RPMI7951 (cell line): ENCODE measurements at places on chromosomes 1 and 21.

DNA sequence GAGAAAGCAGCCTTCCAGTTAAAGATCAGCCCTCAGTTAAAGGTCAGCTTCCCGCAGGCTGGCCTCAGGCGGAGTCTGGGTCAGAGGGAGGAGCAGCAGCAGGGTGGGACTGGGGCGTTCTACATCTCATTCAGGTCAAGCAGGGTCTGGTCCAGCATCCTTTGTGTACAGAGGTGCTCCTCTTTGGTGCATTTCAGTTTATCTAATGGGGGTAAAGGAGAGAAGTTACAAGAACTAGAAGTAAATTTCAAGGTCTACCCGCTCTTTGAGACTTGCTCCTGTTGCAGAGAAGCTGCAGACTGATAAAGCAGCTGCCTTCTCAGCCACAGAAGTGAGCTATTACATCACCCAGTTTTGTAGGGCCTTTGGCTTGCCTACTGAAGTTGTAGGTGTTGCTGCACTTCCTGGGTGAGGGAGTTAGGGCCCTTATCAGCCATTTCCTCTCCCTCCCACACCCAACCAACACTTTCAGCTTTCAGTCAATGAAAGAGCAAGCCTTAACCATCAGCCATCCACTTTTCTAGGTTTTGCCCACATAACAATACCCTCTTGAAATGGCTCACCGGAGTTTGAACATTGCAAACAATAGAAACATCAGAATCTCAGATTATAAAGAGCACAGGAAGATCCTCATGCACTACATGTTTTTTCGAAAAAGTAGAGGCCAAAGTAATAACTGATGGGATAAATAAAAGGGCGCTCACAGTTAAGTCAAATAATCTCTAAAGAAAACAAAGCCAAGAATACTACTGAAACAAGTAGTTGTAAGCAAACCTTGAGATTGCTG lies 2.8 kb upstream of the NUP210L start:
- DNase-seq = no peak

- no peak for DNase-seq
These were observed 1.7 kb downstream of the PLEKHM2 start for GRCh38 chr1:15685820-15686219.

DNA sequence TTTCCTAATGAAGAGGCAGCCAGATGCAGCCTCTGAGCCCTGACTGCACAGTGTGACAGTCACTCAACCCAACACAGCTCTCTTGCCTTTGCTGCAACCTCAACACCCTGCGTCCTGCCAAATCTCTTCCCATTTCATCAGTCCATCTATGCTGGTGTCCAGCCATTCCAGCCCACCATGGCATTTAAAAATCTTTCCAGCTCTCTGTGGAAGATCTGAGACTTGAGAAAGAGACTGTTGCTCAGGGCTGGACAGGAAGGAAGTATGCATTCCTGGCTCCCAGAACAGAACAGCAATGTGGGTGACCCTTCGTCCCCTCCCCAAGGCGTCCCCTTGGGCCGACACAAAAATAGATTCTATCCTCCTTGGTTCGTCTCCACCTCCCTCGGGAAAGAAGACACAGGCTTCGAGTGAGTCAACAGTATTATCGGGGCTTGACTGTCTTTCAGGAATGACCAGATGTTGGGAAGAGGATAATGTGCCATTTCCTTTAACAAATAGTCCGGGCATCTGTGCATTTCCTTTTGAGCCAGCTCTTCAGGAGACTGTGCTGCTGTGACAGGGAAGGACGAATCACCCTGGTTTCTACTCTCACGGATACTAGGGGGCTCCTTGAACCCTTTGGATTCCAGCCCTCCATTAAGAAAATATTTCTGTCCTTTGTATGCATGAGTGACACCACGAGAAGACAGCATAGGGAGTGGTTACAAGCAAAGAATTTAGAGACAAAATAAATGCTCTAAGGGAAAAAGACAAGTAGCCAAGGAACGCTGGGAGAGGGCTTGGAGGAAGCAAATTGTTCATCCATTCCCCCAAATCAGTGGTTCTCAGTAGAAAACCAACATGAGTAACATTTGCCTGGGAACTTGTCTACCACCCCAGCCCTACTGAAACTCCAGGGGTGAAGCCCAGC lies 111.4 kb upstream of the CDC42BPA start:
- DNase-seq = peak; percentile 90

- peak; percentile 26 for DNase-seq
These were observed 16.8 kb upstream of the DLGAP3 start for GRCh38 chr1:34946211-34946610.

DNA sequence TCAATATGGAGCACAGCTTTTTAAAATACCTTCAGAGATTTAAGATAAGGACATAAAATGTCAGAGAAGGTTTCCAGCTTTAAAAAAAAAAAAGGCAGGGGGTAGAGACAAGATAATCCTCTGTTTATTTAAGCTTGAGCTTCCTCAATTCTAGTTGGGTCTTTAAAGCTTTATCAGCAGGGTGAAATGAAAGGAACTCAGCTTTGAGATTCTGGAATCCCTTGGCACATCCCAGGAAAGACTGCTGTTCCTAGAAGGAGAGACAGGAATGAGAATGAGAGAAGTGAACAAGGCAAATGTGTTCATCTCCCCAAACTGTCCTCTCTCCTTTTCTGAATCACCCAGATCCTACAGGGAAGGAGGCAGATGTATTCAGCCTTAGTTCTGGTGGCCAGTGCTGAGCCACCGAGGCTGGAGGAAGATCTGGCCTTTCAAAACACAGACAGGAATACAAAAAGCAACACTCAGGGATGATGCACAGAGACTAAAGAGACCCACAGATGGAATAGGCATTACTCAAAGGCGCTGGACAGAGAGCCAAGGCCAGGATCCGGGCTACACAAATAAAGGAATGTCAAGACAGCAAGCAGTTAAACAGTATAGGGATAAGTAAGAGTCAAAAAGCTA lies 385.8 kb upstream of the DUSP10 start:
- no peak for DNase-seq

- DNase-seq = no peak
These were observed 16.3 kb downstream of the L1TD1 start for GRCh38 chr1:62210960-62211359.

DNA sequence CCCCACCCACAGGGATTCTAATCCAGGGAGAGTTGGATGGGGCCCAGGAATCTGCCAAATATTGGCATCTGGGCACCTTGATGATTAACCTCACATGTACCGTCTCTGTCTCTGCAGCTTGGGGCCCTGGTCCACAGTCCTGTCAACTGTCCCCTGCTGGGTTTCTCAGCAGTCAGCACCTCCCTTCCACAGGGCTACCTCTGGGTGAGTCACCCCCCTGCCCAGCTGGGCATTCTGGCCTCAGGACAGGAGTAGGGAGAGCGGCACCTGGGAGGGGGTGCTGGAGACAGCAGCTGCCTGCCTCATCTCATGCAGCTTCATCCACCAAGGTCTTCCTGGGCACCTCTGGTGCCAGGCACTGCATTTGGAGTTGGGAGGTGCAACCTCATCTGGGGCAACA lies 100.6 kb upstream of the ACTL8 start:
- peak; percentile 18 for DNase-seq

DNA sequence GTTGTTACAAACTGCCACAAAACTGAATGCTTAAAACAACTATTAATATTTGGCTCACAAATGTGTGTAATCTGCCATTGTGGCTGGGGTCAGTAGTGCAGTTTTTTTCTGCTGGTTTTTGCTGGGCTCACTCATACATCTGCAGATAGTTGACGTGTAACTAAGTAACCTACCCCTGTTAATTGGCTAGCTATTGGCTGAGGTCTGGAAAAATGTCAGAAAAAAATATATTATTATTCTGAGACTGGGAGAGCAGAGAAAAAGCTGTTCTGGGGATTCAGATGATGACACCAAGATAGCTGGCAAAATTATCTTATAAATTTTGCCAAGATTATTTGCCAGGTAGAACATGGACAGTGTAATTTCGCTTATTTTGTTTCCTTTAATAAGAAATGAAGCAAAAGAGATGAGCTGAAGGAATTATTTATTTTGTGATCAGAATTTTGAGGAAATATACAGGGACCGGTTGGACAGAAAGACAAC lies 616.1 kb upstream of the ADAMTS5 start:
- peak; percentile 13 for DNase-seq

DNA sequence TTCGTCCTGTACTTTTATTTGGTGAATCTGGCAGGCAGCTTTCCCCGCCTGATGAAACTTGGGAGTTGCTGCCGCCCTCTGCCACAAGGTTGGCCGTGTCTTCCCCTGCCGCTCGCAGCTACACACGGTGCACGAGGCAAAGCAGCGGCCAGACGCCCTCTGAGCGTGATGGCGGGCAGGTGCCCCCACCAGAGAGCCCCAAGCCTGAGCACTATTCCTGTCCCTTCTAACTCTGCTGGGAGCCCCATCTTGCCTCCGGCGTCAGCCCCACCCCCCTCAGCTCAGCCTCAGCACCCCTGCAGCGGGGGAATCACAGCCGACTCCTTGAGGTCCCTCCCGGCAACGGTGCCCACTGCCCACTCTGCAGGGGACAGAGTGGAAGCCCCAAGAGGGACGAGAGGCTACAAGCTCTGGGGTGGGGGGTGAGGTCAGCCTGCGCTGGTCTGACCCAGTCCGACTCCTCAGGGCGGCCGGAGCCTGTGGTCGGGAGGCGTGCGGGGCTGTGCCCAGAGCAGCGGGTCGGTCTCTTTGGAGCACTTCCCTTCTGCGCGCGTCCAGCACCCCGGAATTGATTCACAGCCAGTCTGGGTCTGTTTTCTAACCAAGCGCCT lies 41.3 kb downstream of the RIPK4 start:
- DNase-seq = no peak

GRCh38 chr1:9008236-9008635 lies 18.0 kb downstream of the SLC2A7 start:
- no peak for DNase-seq

GRCh38 chr1:54340878-54341277 lies 65.3 kb downstream of the SSBP3 start:
- no peak for DNase-seq

DNA sequence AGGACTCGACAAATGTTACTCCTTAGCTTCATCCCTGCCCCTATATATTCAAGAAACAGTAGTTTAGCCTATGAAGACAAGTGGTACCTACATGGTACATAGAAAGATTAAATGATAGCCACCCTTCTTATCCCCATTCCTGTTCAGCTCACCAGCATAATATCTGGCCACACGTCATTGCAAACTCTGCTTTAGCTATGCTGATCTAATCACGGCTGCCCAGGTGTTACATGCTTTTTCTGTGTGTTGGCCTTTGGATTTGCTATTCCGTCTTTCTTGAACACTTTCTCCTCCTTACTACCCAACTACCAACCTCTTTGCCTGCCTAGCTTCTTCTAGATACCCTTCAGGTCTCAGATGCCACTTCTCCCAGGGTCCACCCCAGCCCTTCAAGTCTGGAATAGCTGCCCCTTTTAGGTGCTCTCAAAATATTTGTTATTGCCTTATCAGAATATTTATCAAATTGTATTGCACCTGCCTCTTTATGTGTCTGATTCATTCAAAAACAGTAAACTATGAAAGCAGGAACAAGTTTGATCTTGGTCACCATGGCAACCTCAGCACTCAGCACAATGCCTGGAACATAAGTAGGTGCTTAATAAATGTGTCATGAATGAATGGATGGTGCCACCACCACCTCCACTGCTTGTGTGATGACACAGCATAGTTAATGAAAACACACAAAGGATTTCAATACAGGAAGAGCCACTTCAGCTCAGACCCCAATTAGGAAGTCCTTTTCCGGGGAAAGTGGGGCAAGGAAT lies 11.4 kb upstream of the DNASE2B start:
- DNase-seq = no peak

GRCh38 chr1:31773861-31774260 lies 9.7 kb upstream of the ADGRB2 start:
- no peak for DNase-seq

- DNase-seq = no peak
These were observed 185.1 kb downstream of the FOXD2 start for GRCh38 chr1:47622776-47623556.

- peak; percentile 39 for DNase-seq
These were observed 36.1 kb downstream of the DNTTIP2 start for GRCh38 chr1:93842750-93843500.

GRCh38 chr1:167423684-167424619 lies 94.4 kb downstream of the CD247 start:
- no peak for DNase-seq

- no peak for DNase-seq
These were observed 183.1 kb upstream of the KAZN start for GRCh38 chr1:14415396-14415795.

GRCh38 chr1:87956072-87956471 lies 627.4 kb downstream of the LMO4 start:
- peak; percentile 95 for DNase-seq

DNA sequence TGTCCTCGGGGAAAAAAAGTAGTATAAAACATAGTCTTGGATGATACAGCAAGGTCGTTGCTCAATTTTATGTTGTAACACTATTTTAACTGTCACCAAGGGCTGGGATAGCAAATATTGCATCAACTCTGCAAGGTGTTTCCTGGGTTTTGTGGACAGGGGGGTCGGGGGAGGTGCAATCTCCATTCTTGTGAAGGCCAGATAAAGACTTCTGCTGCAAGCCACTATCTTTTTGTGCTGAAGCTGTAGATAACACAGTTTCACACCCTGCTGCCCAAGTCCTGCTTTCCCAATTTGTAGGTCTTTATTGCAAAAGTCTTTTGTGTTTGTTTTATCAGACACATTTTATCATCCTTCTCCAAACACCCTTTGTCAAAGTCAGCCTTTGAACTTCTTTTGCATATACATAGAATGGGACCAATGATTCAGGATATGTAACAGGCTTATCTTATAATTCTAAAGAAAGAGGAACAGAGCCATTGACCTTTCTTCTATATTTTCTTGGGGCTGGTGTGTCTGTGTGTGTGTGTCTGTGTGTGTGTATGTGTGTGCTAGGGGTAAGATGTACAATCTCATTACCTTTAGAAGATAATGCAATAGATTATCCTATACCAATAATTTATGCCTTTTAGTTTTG lies 140.6 kb downstream of the RUNX1 start:
- DNase-seq = no peak

DNA sequence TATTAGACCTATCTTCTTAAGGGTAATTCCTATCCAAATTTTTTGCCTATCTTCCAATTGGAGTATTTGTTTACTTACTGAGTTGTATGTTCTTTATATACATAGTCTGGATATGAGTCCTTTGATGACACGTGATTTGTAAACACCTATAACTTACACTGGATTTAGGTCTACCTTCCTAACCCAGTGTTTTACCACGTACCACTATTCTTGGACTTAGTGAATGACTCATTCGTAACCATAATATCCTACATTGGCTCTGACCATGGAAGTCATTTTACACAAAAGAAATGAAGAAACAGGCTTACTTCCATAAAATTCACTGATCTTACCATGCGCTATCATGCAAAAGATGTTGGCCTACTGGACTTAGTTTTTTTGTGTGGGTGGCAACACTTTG lies 23.9 kb upstream of the ZZZ3 start:
- no peak for DNase-seq

DNA sequence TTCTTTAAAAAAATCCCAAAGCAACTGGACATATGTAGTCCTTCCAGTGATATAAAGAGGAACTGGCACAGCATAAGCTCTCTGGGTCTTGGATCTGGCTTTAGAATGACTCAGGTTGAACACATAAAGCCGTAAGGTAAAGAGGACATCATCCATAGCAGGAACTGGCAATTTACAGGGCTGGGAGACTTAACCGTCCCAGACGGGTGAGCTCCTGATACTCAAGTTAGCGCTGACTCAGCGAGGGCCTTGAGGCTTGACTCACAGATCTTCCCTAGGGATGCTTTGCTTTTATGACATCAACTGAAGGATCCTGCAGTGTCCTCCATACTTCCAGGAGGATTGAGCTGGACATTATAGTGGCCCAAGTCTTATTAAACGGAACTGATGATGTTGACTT lies 154.1 kb downstream of the CLIC6 start:
- peak; percentile 83 for DNase-seq
